Astrocyte (in vitro differentiated cells and primary cell): ENCODE measurements at places on chromosomes 6 and 20.

DNA sequence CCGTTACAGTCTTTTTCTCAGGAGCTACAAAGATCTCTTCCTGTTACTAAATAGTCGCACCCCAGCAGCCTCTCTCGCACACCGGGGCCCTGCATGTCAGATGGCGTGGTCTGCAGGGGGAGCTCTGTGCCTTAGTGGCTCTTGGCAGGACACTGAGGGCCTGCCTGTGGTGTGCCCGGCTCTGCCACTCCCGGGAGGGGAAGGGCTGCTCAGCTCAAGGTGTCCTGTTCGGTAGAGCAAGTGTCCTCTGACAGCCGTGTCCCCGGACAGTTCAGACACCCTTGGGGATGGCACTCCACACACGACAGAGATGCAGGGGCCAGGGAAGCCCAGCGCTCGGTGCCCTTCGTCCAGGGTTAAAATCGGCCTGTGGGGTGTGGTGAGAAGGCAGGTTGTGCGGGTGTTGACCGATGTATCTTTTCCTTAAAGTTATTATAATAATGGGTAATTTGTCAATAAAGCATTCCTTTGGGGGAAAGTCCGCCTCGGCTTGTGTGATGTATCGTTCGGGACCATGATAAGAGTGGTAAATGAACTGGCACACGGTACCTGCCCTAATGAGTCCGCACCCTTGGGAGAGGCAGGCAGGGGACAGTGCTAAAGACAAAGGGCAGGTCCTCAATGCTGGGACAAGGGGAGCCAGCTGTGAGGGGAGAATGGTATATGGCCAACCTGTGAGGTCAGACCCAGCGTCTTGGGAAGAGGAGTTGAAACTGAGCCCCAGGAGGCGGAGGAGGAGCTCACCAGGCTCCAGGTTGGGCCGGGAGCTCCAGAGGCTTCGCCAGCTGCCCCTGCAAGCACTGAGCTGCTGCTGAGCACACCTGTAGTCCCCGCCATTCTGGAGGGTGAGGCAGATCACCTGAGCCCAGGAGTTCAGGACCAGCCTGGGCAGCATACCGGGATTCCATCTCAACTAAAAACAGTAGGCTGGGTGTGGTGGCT, 3.6 kb upstream of the DNAJC5 start:
- DNase-seq = no peak

DNA sequence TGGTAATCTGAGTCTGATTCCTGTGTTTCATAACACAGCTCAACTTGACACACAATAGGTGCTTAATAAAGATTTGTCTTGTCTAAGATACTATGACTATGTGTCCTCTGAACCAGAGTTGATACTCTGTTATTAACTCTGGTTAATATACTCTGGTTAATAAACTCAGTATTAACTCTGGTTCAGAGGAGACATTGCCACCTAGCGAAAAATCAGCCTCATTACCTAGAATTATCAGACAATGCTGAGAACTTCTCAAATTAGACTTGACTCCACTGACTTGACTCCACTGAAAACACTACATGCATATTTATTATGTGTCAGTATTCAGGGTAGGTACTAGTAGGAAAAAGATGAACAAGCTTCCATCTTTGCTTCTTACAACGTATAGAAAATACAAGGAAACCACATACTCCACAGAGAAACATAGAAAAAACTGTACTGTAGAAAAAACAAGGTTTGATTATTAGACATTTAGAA, 73.9 kb downstream of the AHI1 start:
- DNase-seq = peak; percentile 20

- peak; percentile 24 for DNase-seq
Observed at GRCh38 chr6:136226027-136226673, 24.0 kb downstream of the MTFR2 start.

- DNase-seq = no peak
Observed at GRCh38 chr20:36784900-36785299, 11.3 kb upstream of the DSN1 start.

GRCh38 chr6:36727505-36728021, 29.9 kb downstream of the RAB44 start:
- DNase-seq = peak; percentile 46

DNA sequence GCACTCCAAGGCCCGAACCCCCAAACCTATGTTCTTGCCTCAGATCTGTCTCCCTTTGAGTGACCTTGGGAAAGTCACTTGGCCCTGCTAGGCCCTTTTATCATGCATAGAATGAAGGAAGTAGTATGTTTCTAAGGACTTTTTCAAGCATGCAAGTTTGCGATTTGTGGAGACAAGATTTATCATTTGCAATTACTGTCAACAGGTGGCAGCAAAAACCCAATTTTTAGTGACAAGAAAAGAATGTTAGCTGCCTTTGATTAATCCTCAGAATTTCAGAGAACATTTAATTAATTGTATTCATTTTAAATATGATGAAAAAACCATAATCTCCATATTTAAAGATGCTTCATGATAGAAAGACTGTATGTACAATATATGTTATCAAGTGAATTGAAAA, 28.3 kb upstream of the PREP start:
- no peak for DNase-seq

DNA sequence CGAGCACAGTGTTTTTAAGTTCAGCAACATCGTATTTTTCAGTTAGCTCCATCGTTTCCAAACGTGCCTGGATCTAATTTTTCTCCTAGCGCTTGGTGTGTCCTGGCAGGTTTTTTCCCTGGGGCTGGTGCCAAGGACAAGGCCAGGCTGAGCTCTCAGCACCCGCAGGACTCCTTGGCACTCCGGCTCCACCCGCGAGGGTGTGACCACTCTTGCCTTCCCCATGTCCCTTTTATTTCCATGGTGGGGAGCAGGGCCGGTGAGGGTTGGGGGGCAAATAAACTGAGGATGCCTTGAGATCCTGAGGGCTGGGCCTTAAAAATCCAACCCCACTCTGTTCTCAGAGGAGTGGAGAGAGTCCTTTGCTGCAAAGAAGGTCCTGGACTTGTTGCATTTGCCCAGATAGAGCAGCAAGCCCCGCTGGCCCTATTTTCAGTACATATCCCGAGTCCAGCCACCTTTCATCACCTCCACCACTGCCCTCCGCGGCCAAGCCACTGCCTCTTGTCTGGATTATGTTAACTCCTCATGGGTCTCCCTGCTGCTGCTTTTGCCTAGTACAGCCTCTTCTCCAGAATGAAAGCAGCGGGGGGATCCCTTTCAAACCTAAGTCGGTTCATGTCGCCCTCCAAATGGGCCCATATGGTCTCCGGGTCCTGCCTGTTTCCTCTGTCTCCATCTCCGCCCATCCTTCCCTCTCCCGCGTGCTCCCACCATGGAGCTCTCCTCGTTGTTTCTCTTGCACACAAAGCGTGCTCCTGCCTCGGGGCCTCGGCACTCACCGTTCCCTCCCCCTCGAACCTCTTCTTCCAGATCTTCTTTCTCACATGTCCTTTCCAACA, 4.5 kb upstream of the RAB44 start:
- DNase-seq = no peak
